ENCODE measurements at places on chromosomes 16 and 17.

- H3K27me3 ChIP-seq: no peaks in the 10 kb centered on the region
- peaks cover 29% of the 10 kb centered on the region for H3K4me1 ChIP-seq
- no peak overlapping the region for H3K27ac ChIP-seq
- H3K4me3 ChIP-seq: no peak overlapping the region
- peaks cover 20% of the 10 kb centered on the region for H3K36me3 ChIP-seq
Observed at GRCh38 chr17:42309142-42309541, 20.8 kb downstream of the STAT5A start.

- peak overlapping the region; percentile 22 for H3K4me3 ChIP-seq
- peaks cover 13% of the 10 kb centered on the region for H3K36me3 ChIP-seq
- H3K27ac ChIP-seq: peak overlapping the region; percentile 78
- H3K4me1 ChIP-seq: peaks cover 30% of the 10 kb centered on the region
- DNase-seq: no peak
- H3K27me3 ChIP-seq: no peaks in the 10 kb centered on the region
Observed at GRCh38 chr17:80890921-80891396, 100.7 kb upstream of the CHMP6 start.

GRCh38 chr17:75645501-75645888 lies 12.3 kb downstream of the SMIM5 start:
- peak overlapping the region; percentile 69 for H3K27ac ChIP-seq
- no peaks in the 10 kb centered on the region for H3K27me3 ChIP-seq
- H3K4me1 ChIP-seq: peaks cover 14% of the 10 kb centered on the region
- H3K36me3 ChIP-seq: no peaks in the 10 kb centered on the region
- DNase-seq: no peak
- H3K4me3 ChIP-seq: no peak overlapping the region

GRCh38 chr17:39069114-39069756 lies 82.2 kb downstream of the PLXDC1 start:
- no peak overlapping the region for H3K27ac ChIP-seq
- peaks cover 5% of the 10 kb centered on the region for H3K27me3 ChIP-seq
- no peak overlapping the region for H3K4me3 ChIP-seq
- DNase-seq: no peak
- no peaks in the 10 kb centered on the region for H3K4me1 ChIP-seq

DNA sequence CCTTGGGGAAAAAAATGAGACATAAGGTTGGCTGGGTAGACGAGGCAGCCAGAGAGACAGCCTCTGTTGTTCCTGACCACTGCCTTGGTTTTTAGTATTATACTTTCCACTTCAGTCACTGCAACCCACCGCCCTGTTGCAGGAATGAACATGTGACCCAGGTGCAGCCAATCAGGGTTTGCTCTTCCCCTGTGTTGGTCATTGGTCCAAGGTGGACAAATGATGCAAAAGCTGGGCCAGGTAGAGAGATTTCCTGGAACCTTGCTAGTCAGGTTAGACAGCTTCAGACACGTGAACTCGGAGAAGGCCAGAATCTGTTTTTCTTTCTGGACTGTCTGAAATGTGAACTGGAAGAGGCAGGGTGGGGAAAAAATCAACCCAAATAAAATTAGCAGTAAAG lies 452.4 kb upstream of the RBFOX1 start:
- no peak overlapping the region for H3K4me3 ChIP-seq
- no peak for DNase-seq
- no peak overlapping the region for H3K27ac ChIP-seq

- no peak overlapping the region for H3K4me3 ChIP-seq
- no peak overlapping the region for H3K27ac ChIP-seq
- no peaks in the 10 kb centered on the region for H3K27me3 ChIP-seq
- H3K4me1 ChIP-seq: peaks cover 13% of the 10 kb centered on the region
- H3K36me3 ChIP-seq: peaks cover 29% of the 10 kb centered on the region
Observed at GRCh38 chr16:2253293-2253692, 1.9 kb upstream of the ECI1 start.

DNA sequence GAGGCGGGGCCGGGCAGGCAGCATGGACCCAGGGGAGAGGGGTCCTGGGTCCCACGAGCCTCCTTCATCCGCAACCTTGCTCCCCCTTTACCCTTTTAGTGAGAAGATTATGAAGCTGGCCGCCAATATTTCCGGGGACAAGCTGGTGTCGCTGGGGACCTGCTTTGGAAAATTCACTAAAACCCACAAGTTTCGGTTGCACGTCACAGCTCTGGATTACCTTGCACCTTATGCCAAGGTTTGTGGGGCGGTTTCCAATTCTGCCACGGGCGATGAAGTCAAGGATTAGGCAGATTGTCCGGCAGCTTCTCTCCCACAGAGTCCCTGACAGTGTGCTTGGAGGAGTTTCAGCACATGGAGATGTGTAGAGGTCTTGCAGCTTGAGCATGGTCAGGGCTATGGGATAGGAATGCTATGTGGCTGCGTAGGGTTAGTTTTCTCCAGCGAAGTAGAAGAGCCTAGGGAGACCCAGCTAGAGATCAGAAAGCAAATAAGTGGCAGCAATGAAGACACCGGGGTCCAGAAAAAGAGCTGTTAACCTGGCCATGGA lies 598 bp downstream of the NIP7 start:
- H3K4me3 ChIP-seq: peak overlapping the region; percentile 91
- no peak for DNase-seq
- H3K36me3 ChIP-seq: peaks cover 1% of the 10 kb centered on the region
- peak overlapping the region; percentile 85 for H3K27ac ChIP-seq
- peaks cover 7% of the 10 kb centered on the region for H3K4me1 ChIP-seq

- H3K36me3 ChIP-seq: peaks cover 8% of the 10 kb centered on the region
- H3K4me3 ChIP-seq: no peak overlapping the region
- H3K27me3 ChIP-seq: no peaks in the 10 kb centered on the region
- no peak for DNase-seq
- no peak overlapping the region for H3K27ac ChIP-seq
Observed at GRCh38 chr17:31522987-31523495, 131.6 kb downstream of the RAB11FIP4 start.

DNA sequence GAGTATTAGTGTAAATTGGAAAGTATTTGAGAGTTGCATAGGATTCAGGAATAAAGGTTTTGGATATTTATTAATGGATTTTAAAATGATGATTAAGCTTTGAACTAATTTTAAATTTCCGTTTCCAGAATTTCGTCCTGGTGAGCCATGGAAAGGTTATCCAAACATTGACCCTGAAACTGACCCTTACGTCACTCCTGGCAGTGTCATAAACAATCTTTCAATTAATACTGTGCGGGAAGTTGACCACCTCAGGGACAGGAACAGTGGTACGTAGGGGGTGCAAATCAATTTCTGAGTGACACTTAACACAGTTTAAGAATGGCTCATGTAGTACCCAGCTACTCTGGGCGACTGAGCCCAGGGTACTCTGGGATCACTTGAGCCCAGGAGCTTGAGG lies 29.1 kb upstream of the SLC5A11 start:
- H3K27ac ChIP-seq: no peak overlapping the region
- H3K4me1 ChIP-seq: no peaks in the 10 kb centered on the region
- peaks cover 28% of the 10 kb centered on the region for H3K36me3 ChIP-seq
- no peaks in the 10 kb centered on the region for H3K27me3 ChIP-seq
- H3K4me3 ChIP-seq: no peak overlapping the region

DNA sequence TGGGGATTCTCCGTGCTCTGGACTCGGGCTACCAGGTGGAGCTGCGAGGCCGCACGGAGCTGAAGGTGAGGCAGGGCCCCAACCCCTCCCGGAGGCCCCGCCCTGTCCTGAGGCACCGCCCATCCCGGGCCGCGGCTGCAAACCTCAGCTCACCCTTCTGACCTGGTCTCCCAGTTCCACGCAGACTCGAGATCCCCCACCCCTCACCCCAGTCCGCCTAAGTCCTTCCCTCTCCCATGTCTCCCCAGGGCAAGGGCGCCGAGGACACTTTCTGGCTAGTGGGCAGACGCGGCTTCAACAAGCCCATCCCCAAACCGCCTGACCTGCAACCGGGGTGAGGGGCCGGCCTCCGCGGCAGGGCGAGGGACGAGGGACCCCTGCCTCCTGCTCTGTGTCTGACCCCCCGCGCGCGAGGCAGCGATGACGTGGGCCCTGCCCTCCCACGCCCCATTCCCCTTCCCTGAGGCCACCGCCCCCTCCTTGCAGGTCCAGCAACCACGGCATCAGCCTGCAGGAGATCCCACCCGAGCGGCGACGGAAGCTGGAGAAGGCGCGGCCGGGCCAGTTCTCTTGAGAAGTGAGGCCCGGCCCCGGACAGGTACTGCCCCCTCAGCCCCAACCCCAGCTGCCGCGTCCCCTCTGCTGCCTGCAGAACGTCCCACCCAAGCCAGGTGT lies 13.7 kb downstream of the GUCY2D start:
- no peaks in the 10 kb centered on the region for H3K36me3 ChIP-seq
- no peak overlapping the region for H3K27ac ChIP-seq
- H3K4me3 ChIP-seq: no peak overlapping the region
- no peaks in the 10 kb centered on the region for H3K27me3 ChIP-seq

- H3K27ac ChIP-seq: peak overlapping the region; percentile 69
- H3K36me3 ChIP-seq: no peaks in the 10 kb centered on the region
- DNase-seq: no peak
Observed at GRCh38 chr17:77371888-77372443, 231.2 kb downstream of the SEC14L1 start.

- no peak for DNase-seq
- peaks cover 6% of the 10 kb centered on the region for H3K4me1 ChIP-seq
- H3K4me3 ChIP-seq: no peak overlapping the region
- no peaks in the 10 kb centered on the region for H3K27me3 ChIP-seq
- H3K27ac ChIP-seq: no peak overlapping the region
- H3K36me3 ChIP-seq: peaks cover 34% of the 10 kb centered on the region
Observed at GRCh38 chr17:50737118-50737698, 17.8 kb downstream of the LUC7L3 start.

GRCh38 chr17:30543456-30543855 lies 66.2 kb downstream of the GOSR1 start:
- H3K36me3 ChIP-seq: no peaks in the 10 kb centered on the region
- no peak for DNase-seq

DNA sequence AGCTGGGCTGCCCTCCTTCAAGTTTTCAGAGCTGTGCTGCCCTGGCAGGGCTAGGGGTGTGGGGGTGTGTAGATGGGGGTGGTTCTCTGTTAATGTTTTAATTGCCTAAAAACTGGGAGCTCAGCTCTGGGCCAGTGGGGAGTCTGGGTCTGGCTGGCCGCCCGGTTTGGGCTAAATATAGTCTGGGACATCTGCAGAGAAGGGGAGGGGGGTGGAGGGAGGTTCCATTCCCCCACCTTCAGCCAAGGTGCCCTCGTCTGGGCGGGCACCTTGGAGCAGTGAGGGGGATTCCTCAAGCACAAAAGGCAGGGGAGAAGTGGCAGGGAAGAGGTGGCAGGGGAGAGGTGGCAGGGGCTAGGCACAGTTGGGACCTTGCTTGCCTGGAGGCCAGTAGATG lies 13.0 kb downstream of the RARA start:
- H3K36me3 ChIP-seq: no peaks in the 10 kb centered on the region
- no peak for DNase-seq
- peak overlapping the region; percentile 96 for H3K27ac ChIP-seq
- peak overlapping the region; percentile 91 for H3K4me3 ChIP-seq
- H3K27me3 ChIP-seq: no peaks in the 10 kb centered on the region
- peaks cover 58% of the 10 kb centered on the region for H3K4me1 ChIP-seq

DNA sequence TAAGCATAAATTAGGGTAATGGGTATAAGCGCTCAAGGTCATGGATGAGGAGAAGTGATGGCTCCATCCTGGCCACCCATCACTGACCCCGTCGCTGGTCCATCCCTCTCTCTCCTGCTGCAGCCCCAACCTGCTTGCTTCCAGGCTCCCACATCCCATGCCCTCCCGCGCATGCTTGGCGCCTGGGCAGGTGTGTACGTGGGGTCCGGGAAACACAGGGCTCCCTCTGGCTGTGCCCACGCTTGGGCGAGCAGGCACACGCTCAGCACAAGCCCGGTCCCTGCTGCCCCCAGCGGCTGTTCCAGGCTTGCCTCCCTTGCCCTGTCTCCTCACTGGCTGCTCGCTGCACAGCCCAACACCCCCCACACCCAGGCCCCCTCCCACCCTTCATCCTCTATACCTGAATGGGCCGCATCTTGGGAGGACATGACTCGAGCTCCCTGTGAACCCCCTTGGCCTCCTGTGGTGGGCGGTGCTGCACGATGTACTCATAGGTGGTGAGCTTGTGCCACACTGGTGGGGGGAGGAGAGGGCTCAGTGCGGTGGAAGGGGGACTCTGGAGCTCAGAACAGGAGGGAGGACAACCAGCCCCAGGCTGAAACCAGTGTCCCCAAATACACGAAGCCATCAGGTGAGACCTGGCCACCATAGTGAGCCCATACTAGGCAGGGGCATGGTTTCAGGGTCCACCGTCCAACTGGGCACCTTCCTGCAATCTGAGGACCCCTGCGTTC lies 4.7 kb upstream of the TPPP3 start:
- no peak for DNase-seq
- no peak overlapping the region for H3K4me3 ChIP-seq
- H3K27ac ChIP-seq: no peak overlapping the region
- peaks cover 12% of the 10 kb centered on the region for H3K27me3 ChIP-seq
- no peaks in the 10 kb centered on the region for H3K36me3 ChIP-seq
- H3K4me1 ChIP-seq: no peaks in the 10 kb centered on the region

GRCh38 chr17:36657390-36657762 lies 56.0 kb downstream of the MRM1 start:
- peaks cover 9% of the 10 kb centered on the region for H3K27me3 ChIP-seq
- DNase-seq: no peak
- H3K4me3 ChIP-seq: no peak overlapping the region
- no peak overlapping the region for H3K27ac ChIP-seq

DNA sequence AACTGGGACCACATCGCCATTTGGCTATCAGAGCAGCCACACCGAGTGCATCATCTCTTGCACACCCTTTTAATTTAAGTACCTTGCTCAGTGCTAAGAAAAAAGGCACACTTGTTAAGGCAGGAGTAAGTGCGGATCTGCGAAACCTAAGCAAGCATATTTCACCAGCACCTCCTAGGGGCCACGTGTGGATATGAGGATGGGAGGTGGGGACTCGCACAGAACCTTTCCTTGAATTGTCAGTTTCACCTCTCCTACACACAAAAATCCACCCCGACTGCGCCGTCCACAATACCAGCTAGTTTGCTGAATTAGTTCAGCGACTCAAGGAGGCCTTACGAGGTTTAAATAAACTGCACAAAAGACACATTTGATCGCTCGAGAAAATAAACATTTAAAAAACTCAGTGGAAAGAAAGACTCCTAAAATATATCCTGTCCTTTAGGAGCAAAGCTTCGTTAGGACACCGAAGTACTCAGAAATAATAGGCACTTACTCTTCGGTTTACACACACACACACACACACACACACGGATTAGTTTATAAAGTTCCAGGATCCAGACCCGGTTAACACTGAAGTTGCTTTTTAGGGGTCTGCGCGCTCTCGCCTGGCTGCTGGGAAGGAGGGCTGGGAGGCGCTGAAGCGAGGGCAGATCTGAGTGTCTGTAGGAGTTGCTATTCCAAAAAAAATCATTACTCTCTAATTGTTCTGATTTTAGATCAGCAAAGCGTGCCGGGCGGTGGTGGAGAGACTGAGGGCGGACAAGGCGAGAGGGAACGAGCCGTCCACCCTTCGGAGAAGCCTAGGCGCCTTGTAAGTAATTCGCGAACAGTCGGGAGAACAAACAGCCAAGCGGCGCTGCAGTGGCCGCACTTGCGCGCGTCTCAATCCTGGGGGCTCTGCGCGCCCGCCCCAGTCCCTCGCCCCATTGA lies 1.0 kb upstream of the KCNJ2 start:
- H3K4me3 ChIP-seq: peak overlapping the region; percentile 38
- DNase-seq: no peak
- peaks cover 10% of the 10 kb centered on the region for H3K27me3 ChIP-seq
- H3K27ac ChIP-seq: no peak overlapping the region
- H3K36me3 ChIP-seq: no peaks in the 10 kb centered on the region

GRCh38 chr17:1789936-1790335 lies 28.1 kb downstream of the SERPINF1 start:
- H3K27ac ChIP-seq: no peak overlapping the region
- H3K4me1 ChIP-seq: no peaks in the 10 kb centered on the region
- no peak for DNase-seq
- no peaks in the 10 kb centered on the region for H3K27me3 ChIP-seq
- H3K36me3 ChIP-seq: peaks cover 7% of the 10 kb centered on the region

All from GM12878 (cell line).